Skin of body (tissue), 3 donors: ENCODE measurements at places on chromosomes 2 and 18.

GRCh38 chr2:44599130-44599529 lies 237.4 kb downstream of the CAMKMT start:
- DNase-seq = no peak

DNA sequence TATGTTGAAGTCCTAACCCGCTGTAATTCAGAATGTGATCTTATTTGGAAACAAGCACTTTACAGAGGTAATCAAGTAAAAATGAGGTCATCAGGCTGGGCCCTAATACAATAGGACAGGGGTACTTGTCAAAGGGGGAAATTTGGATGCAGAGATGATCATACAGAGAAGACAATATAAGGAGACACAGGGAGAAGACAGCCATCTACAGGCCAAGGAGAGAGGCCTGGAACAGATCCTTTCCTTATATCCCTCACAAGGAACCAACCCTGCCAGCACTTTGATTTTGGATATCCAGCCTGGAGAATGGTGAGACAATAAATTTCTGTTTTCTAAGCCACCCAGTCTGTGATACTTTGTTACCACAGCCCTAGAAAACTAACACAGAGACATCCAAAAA lies 104.3 kb downstream of the METTL4 start:
- no peak for DNase-seq

- DNase-seq = no peak
Measured at GRCh38 chr18:74478316-74478715, 17.8 kb upstream of the CNDP2 start.

- DNase-seq = no peak
Measured at GRCh38 chr2:25972049-25972823, 10.1 kb downstream of the KIF3C start.

DNA sequence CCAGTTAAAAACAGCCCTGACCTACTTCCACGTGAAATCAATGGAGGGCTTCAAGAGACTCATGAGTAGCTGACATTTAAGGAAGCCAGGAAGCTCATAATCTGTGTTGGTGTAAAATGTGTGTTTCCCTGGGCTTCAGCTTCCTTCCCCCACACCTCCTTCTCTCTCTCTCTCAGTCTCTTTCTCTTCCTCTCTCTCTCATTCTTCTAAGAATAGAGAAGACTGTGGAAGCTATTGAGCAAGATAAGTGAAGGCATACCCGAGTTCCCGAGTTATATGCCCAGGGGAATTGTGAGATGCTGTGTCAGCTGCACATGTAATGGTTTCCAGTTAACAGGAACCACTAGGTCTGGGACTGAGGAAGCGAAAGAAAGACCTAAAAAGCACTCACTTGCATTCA lies 199.4 kb downstream of the NYAP2 start:
- DNase-seq = no peak

GRCh38 chr2:42775810-42776209 lies 11.9 kb upstream of the OXER1 start:
- no peak for DNase-seq

DNA sequence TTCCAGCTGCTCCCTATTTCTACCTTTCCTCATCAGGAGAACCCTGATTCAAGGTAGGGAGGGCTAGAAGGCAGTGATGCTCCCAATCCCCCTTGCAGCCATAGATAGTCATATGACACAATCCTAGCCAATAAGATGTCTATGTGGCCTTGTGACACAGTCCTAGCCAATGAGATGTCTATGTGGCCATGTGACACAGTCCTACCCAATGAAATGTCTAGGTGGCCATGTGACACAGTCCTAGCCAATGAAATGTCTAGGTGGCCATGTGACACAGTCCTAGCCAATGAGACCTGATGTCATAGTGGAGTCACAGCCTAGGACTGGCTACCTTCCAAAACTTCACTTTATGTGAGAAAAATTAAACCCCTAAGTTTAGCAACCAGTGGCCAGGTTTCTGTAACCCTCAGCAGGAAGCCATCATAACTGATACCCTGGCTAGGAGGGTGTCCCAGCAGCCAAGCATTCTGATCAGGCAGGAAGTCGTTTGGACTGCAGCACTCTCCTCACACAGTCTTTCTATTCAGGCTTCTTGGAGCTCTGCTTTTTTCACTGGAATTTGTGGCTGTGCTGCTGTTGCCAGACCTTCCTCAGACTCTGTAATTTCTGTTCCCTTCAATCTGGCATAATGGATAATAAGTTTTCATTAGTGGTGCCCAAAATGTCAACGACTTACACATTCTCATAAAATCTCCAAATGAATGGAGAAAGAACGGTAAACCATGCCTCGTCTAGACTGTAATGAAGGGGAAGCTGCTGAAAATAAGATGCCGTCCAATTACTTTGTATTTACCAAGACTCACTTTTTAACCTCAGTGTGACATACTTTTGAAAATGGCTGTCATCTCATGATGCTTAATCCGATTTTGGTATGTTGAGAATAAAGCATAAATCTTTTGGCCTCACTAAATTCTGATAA lies 165.0 kb upstream of the NCKAP5 start:
- DNase-seq = no peak

- DNase-seq = no peak
Measured at GRCh38 chr2:171703574-171704347, 16.5 kb downstream of the DYNC1I2 start.

DNA sequence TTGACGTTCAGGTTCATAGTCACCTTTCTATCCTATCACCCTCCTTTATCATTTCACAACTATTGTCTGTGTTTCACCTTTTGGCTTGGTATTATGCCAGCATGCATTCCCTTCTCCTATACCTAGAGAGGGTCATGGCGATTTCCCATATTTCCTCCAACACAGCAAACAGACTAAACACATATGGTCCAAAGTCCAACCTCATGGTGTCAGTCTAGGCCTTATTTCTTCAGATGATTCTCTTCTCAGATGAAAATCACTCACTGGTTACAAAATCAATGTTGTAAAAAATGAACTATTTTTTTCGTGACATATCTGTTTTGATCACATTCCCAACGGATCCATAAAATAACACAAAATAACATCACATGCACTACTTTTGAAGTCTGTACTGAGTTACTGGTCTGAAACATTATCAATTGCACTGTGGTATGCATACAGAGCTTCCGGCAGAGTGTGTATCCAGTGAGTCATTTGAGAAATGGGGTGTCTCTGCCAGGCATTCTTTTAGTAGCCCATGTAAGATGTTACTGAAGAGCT lies 204.8 kb upstream of the GALNT5 start:
- DNase-seq = no peak

- no peak for DNase-seq
Measured at GRCh38 chr2:16067866-16068551, 127.7 kb downstream of the MYCN start.

- peak; percentile 86 for DNase-seq
Measured at GRCh38 chr2:189144700-189145211, 34.8 kb downstream of the COL5A2 start.

DNA sequence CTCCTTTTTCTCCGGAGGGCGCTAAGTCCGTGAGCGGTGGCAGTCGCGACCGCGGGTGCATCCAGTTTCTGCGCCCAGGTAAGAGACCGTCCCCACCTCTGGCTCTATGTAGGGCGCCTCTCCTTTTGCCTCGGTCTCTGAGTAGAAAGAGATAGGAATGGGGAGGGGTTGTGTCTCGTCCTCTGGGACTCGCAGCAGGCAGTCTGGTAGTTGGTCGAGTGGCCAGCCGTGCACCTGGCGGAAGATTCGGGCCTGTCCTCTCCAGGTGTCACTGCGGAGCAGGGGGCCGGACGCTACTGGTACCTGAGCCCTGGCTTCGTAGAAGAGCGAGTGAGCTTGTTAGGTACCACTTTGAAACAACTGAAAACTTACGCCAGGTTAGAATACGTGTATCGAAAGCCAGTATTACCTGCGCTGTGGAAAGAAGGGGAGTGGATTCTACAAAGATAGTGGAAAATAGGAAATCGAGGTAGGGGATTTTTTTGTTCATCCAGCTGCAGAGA lies 403 bp downstream of the MAP2 start:
- no peak for DNase-seq

GRCh38 chr2:207352978-207353671 lies 176.6 kb upstream of the CREB1 start:
- no peak for DNase-seq

DNA sequence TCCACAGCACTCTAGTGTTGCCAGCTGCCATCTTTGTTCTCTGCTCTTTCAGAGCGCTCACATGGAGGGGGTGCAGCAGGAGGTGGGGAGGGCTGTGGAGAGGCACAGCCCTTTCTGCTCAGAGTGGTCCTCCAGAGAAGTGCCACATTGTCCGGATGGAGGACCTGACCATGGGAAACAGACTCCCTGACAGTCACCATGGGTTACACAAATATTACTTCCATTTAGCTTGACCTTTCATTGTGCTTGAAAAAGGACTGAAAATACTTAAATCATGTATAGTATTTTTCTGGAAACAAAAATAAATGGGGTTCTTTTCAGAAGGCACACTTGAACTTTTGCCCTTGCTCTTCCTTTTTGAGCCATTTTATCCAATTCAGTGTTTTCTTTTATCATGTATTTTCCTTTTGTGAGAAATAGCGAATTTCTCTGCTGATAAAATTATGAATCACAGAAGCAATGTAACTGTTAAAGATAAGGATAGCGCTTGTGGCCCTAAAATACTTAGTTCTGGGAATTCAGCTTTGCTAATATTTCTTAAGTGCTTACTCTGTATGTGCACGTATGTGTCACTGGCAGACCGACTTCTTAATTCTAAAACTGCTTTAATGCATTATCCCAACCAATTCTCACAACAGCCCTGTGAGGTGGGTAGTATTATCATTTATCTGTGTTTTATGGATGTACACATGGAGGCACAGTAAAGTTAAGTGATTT lies 34.2 kb downstream of the SPATS2L start:
- no peak for DNase-seq

- no peak for DNase-seq
Measured at GRCh38 chr2:40751981-40752380, 300.1 kb upstream of the SLC8A1 start.

DNA sequence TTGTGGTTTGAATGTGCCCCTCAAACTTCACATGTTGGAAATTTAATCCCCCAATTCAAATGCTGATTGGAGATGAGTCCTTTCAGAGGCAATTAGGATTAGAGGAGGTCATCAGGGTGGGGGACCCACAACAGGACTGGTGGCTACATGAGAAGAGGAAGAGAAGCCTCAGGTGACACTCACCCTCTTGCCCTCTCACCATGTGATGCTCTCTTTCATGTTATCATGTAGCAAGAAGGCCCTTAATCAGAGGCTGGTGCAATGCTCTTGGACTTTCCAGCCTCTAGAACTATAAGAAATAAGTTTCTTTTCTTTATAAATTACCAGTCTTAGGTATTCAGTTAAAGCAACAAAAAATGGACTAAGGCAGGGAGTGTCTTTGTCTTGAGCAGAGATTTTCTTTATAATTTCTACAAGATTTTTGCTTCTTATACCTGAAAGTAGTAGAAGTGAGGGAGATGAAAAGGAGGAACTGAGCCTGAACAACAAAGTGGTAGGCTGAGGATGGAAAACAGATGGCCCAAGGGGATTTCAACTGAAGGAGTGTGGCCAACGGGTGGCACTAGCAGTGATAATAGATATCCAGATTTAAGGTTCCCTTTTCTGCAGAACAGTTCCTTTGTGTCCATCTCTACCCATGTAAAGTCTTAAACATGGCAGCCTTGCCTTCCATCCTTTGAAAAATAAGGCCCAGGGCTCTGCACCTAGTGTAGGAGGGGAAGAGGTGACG lies 49.2 kb upstream of the TGIF1 start:
- no peak for DNase-seq

DNA sequence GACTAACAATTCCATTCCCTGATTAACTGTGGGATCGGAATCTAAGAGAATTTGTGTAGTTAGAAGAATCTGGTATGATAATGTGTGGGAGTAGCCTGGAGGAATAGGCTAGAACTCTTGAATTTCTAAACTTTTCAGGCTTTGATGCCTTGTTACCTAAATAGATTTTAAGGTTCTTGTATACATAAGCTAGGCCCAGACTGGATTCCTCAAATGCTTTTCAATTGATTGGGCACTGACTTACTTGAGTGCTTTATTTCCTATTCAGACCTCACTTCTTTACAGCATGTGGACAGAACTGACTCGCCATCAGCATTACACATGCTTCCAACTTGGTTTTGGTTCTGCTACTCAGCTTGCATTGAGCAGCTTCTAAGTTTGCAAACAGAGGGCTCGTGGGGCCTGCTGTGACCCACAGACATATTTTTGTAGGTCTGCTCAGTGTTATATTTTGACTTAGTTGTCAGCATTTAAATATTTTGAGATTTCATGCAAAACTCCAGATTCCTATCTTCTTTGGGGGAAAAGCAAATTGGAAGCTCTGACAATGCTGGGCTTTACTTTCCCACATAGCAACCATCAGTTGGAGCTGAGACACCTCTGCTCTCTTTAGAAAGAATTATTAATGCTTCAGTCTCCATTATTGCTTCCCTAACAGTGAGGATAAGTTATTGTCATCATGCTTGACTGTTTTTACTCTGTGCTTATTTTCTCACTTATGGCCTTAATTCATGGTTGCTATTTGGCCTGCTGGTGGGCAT lies 5.7 kb downstream of the PARD3B start:
- no peak for DNase-seq

DNA sequence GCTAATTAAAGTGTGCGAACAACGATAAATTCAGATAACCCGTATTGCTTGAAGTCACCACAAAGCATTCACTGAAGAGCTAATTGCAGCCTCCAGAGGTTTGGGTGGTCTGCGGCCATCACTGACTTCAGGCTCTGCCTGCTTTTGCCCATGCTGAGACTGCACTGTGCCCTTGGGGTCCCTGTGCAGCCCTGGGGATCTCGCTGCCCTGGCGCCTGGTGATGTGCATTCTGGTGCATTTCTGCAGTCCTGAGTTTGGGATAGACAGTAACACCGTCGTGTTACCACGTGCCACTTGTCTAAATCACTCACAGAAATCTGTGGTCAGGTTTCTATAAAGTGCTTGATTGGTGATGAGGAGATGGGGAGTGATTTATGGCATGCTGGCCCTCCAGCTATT lies 27.6 kb downstream of the LDLRAD4 start:
- DNase-seq = no peak

GRCh38 chr2:119051263-119051662 lies 107.3 kb downstream of the C1QL2 start:
- no peak for DNase-seq

DNA sequence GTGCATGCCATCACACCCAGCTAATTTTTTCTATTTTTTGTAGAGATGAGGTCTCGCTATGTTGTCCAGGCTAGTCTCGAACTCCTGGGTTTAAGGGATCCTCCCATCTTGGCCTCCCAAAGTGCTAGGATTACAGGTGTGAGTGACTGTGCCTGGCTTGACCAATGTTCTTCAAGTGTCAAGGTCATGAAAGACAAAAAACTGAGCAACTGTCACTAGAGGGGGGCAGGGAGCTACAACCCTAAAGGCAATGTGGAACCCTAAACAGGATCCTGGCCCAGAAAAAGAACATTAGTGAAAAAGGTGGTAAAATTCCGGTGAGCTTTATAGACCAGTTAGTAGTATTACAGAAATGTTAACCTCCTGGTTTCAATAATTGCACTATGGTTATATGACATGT lies 7.3 kb downstream of the MYO5B start:
- no peak for DNase-seq

- DNase-seq = no peak
Measured at GRCh38 chr2:180368881-180369280, 361.8 kb upstream of the CWC22 start.

- DNase-seq = no peak
Measured at GRCh38 chr2:230898713-230899091, 26.3 kb downstream of the GPR55 start.
